Activated CD8-positive, alpha-beta T cell treated with anti-CD3 and anti-CD28 coated beads, Interleukin-2, amount 10 ng/mL, durations not matched to agents 7 days and 5 days (primary cell): ENCODE measurements at places on chromosomes 6 and 20. TPM values are rescaled to one million over a fixed set of nuclear protein-coding genes. Genes with fewer than 3 reads are reported as not detected.

Gene HLA-DRB5
- 16.9 TPM for total RNA-seq

Gene SLC22A3
- not detected for total RNA-seq

Gene LPA
- total RNA-seq: not detected

Gene HIVEP2
- total RNA-seq: 22.8 TPM

Gene BNIP5
- not detected for total RNA-seq

GRCh38 chr6:20092071-20092566 lies 120.2 kb downstream of the MBOAT1 start:
- no peak overlapping the region for H3K27ac ChIP-seq
- no peaks in the 10 kb centered on the region for H3K36me3 ChIP-seq
- H3K27me3 ChIP-seq: peaks cover 2% of the 10 kb centered on the region
- no peaks in the 10 kb centered on the region for H3K4me1 ChIP-seq

GRCh38 chr6:12395898-12396297 lies 105.7 kb downstream of the EDN1 start:
- no peak for DNase-seq
- no peaks in the 10 kb centered on the region for H3K4me1 ChIP-seq
- H3K4me3 ChIP-seq: no peak overlapping the region
- no peaks in the 10 kb centered on the region for H3K36me3 ChIP-seq

GRCh38 chr6:147322299-147323162 lies 118.3 kb downstream of the STXBP5 start:
- DNase-seq: peak; percentile 42
- peaks cover 16% of the 10 kb centered on the region for H3K4me1 ChIP-seq
- H3K27ac ChIP-seq: peak overlapping the region; percentile 78
- peak overlapping the region; percentile 51 for H3K4me3 ChIP-seq
- H3K36me3 ChIP-seq: peaks cover 33% of the 10 kb centered on the region

- H3K27ac ChIP-seq: no peak overlapping the region
- H3K4me1 ChIP-seq: no peaks in the 10 kb centered on the region
Observed at GRCh38 chr6:12578751-12579150, 137.8 kb upstream of the PHACTR1 start.

DNA sequence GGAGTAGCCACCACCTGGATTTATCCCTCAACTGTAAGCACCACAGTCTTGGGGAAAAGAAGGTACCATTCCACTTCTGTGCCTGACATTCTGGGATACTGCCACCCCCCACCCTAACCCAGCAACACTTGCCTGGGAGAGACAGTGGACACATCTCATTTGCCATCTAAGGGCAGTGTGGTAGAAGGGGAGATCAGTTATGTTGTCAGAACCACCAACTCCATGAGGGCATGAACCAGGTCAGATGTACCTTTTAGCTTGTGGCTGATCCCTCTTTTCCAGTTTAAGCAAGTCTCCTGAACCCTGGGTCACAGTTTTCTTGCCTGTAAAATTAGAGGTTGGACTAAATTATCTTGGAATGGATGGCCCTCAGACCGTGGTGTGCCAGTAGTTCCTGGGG lies 165.5 kb downstream of the SCP2D1 start:
- no peaks in the 10 kb centered on the region for H3K27me3 ChIP-seq
- DNase-seq: no peak
- no peaks in the 10 kb centered on the region for H3K36me3 ChIP-seq
- no peak overlapping the region for H3K27ac ChIP-seq
- no peaks in the 10 kb centered on the region for H3K4me1 ChIP-seq

- H3K4me1 ChIP-seq: peaks cover 3% of the 10 kb centered on the region
- no peaks in the 10 kb centered on the region for H3K36me3 ChIP-seq
- peaks cover 31% of the 10 kb centered on the region for H3K27me3 ChIP-seq
- H3K4me3 ChIP-seq: peak overlapping the region; percentile 50
- no peak overlapping the region for H3K27ac ChIP-seq
- DNase-seq: peak; percentile 50
Observed at GRCh38 chr6:160766989-160767646, 65.1 kb downstream of the PLG start.

DNA sequence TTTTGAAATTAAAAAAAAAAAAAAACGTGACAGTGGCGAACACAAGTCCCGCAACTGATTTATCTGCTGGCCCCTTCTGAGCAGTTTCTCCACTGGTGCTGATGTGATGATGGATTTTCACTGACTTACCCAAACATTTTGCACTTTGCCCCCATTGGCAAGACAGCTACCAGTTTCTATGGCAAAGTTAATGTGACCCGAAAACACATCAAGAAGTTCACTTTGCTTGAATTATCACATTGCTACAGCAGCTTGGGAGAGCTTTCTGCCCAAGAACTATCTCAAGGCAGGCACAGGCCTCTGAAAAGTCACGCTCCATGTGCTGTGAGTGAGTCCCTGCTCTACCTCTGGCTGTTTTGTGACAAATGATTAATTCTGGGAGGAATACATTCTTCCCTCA lies 127.9 kb upstream of the EDN1 start:
- H3K36me3 ChIP-seq: peaks cover 41% of the 10 kb centered on the region
- no peaks in the 10 kb centered on the region for H3K27me3 ChIP-seq
- DNase-seq: no peak
- peaks cover 44% of the 10 kb centered on the region for H3K4me1 ChIP-seq

GRCh38 chr6:90350689-90351554 lies 54.3 kb upstream of the BACH2 start:
- H3K27ac ChIP-seq: peak overlapping the region; percentile 73
- DNase-seq: peak; percentile 69
- H3K36me3 ChIP-seq: peaks cover 8% of the 10 kb centered on the region
- peak overlapping the region; percentile 27 for H3K4me3 ChIP-seq

DNA sequence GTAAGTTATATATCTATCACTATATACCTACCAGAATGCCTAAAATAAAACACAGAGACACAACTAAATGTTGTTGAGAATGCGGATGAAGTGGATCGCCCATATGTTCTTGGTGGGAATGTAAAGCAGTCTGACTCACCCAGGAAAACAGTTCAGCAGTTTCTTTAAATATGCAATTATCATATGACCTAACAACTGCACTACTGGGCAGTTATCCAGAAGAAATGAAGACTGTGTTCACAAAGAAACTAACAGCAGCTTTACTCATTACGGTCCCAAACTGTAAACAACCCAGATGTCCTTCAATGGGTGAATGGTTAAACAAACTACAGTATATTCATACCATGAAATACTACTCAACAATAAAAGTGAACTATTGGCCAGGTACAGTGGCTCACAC lies 14.3 kb upstream of the ZC3H12D start:
- H3K36me3 ChIP-seq: peaks cover 14% of the 10 kb centered on the region
- no peaks in the 10 kb centered on the region for H3K27me3 ChIP-seq
- H3K27ac ChIP-seq: no peak overlapping the region
- H3K4me1 ChIP-seq: peaks cover 35% of the 10 kb centered on the region
- DNase-seq: no peak

GRCh38 chr6:77019081-77019480 lies 444.2 kb downstream of the HTR1B start:
- no peaks in the 10 kb centered on the region for H3K36me3 ChIP-seq
- no peaks in the 10 kb centered on the region for H3K4me1 ChIP-seq
- no peaks in the 10 kb centered on the region for H3K27me3 ChIP-seq
- no peak overlapping the region for H3K4me3 ChIP-seq

DNA sequence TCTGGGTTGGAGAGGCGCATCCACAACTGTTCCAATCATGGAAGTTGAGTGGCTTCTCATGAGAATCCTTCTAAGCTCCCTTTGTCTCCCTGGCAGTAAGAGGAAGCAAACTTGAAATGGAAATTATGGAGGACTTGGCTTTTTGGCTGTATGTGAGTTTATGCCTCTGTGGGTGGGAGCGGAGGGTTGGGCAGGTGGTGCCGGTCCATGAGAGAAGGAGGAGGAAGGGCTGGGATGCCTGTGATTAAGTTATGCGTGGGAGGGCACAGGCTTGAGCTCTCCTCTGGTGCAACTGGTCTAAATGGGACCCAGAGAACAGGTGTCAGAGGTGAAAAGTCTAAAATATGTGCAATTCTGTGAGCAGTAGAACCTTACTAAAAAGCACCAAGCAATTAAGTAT lies 2.2 kb downstream of the PHACTR3 start:
- peaks cover 55% of the 10 kb centered on the region for H3K27me3 ChIP-seq
- H3K36me3 ChIP-seq: no peaks in the 10 kb centered on the region
- DNase-seq: no peak
- H3K27ac ChIP-seq: no peak overlapping the region

DNA sequence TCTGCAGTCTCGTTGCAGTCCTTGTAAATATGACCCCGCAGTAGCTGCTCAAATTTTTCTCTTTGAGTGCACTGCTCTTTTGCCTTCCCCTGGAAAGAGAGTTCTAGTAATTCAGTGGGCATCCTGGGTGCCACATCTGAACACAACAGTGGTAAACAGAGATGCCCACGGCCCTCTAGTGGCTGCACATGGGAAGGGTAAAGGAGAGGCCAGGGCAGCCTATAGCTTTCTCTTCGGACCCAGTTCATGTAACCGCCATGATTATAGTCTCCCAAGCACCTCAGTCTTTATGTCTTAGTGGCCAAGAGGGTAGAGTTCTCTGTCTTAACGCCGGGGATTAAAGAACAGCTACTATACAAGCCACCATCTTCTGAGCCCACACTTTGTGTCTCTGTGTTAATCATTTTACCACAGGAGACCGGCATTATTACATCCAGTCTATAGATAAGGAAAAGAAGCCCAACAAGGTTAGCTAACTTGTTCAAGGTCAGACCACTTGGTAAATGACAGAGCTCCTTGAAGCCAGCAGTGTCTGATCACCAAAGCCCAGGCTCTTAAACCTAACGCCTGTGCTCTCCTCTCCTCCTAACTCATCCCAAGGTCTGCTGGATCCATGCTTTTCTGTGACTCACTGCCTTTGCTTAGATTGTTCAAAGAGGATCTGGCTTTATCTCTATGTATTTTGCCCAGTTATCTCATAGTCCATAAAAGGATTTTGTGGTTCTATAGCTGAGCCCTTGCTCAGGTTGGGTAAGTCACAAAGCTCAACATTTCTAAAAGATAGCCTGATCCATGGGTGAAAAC lies 81.8 kb downstream of the ISM1 start:
- H3K27me3 ChIP-seq: peaks cover 3% of the 10 kb centered on the region
- no peak overlapping the region for H3K4me3 ChIP-seq
- no peaks in the 10 kb centered on the region for H3K4me1 ChIP-seq
- peak; percentile 70 for DNase-seq
- H3K27ac ChIP-seq: no peak overlapping the region

DNA sequence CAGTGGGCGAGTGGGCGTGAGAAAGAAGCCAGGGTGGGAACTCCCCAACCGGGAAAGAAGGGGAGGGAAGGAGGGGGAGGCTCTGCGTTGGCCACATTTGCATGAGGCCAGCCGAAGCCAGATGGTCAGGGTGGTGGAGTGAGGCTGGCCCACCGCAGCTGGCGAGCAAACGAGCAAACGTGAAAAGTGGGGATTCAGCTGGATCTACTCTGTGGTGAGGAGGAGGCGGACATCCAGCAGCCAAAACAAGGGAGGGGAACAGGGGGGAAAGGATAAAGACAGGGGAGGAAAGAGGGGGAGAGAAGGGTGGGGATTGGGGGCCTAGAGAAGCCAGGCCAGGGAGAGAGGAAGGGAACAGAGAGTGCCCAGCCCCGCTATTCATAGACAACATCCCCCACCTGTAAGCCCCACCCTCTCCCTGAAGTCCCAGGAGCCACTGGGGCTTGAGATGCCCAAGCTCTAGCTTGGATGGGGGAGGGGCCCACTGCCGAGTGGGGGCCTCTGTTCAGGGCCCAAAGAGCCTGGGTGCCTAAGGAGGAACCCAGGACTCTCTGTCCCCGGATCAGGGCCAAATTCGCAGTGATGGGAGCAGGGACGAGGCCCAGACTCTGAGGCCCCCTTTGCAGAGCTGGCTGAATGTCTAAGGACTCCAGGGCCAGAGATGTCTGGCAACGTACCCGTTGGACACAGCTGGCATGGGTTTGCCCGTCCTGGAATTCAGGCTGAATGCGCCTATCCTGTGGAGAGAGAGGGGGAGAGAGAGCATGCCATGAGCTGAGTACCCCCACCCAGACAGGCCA lies 45.1 kb downstream of the CPNE5 start:
- H3K27ac ChIP-seq: no peak overlapping the region
- DNase-seq: no peak
- peaks cover 17% of the 10 kb centered on the region for H3K27me3 ChIP-seq
- H3K4me1 ChIP-seq: peaks cover 4% of the 10 kb centered on the region

DNA sequence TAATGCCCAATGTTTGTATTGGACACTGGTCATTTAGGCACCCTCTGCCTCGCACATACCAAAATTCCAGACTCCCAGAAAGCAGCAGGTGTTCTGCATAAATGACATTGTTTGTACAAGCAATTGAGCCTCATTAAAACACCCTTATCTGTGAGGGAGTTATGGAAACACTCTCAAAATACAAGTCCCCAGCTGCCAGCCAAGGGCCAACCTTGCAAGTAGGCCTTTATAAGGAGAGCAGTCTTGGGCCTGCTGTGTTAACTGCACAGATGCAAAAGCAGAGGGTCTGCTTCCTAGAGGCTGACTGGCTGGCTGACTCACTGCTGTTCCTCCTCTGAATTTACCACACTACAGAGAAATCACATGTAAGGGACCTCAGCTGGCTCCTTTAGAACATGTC lies 150.4 kb upstream of the HMGN3 start:
- H3K4me1 ChIP-seq: no peaks in the 10 kb centered on the region
- H3K36me3 ChIP-seq: no peaks in the 10 kb centered on the region
- H3K4me3 ChIP-seq: no peak overlapping the region
- H3K27ac ChIP-seq: no peak overlapping the region

DNA sequence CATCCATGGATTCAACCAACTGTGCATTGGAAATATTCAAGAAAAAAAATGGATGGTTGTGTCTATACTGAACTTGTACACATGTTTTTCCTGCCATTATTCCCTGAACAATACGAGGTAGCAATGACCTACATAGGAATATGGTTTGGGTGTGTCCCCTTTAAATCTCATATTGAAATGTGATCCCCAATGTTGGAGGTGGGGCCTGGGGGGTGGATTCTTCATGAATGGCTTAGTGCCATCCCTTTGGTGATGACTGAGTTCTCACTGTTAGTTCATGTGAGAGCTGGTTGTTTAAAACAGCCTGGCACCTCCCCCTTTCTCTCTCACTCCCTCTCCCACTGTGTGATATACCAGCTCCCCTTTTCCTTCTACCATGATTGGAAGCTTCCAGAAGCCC lies 139.8 kb upstream of the BACH2 start:
- peaks cover 25% of the 10 kb centered on the region for H3K36me3 ChIP-seq
- no peak overlapping the region for H3K4me3 ChIP-seq
- no peak for DNase-seq
- H3K27ac ChIP-seq: no peak overlapping the region
- H3K4me1 ChIP-seq: peaks cover 7% of the 10 kb centered on the region
- no peaks in the 10 kb centered on the region for H3K27me3 ChIP-seq

DNA sequence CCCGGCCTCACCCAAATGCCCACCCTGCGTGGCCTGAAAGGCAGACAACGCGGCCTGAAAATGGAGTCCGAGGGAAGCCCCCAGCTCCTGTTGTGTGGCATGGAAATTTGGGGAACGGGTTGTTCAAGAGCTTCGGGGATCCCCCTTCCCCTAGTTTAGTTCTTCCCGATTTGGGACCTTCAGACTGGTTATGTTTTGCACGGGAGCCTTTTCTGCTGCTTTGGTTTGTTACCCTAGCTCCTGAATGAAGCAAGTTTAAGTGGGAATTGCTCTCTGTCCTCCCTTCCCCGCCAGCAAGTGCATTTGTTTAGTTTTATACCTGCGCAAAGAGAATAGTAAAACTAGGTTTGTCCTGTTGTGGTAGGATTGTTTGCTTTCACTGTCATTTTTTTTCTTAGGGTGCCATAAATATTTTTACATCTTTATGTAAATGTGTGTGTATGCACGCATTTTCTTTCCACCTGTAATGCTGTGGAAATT lies 604 bp downstream of the SH3BGRL2 start:
- no peak for DNase-seq
- H3K36me3 ChIP-seq: no peaks in the 10 kb centered on the region
- H3K4me3 ChIP-seq: peak overlapping the region; percentile 70
- no peak overlapping the region for H3K27ac ChIP-seq
- H3K4me1 ChIP-seq: peaks cover 8% of the 10 kb centered on the region
